ENCODE measurements at places on chromosomes 5 and 9.

DNA sequence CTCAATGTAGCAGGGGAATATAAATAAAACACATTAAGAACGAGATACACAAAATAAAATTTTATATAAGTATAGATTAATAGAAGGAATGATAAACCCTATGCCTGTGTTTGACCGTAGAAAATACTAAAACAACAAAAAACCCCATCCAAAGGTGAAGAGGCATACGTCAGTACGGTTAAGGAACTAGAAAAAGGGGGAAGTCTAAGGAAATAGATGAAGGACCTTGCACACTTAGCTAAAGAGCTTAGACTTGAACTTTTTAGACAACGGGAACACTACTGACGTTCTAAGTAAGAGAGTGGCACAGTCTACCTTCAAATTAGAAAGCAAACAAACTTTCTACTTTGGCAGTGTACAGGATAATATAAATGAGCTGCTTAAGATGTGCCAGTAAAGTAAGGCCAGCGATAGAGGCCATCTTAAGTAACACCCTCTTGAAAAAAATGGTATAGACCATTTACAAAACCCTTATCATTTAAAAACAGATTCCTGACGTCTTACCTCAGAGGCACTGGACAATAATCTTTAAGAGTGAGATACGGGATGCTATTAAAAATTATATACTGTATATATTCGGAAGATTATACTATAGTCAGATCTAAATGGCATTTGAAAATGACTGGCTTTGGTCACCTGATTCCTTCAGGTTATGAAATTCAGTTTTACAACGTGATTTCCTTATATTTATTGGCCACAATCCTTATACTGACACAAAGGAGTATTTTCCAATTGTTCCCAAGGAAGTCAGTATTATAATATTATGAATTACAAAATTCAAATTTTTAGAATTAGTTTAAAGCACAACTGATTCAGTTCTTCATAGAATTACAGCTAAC is 8.5 kb downstream of the PANK3 start:
- DNase-seq, result no peak

DNA sequence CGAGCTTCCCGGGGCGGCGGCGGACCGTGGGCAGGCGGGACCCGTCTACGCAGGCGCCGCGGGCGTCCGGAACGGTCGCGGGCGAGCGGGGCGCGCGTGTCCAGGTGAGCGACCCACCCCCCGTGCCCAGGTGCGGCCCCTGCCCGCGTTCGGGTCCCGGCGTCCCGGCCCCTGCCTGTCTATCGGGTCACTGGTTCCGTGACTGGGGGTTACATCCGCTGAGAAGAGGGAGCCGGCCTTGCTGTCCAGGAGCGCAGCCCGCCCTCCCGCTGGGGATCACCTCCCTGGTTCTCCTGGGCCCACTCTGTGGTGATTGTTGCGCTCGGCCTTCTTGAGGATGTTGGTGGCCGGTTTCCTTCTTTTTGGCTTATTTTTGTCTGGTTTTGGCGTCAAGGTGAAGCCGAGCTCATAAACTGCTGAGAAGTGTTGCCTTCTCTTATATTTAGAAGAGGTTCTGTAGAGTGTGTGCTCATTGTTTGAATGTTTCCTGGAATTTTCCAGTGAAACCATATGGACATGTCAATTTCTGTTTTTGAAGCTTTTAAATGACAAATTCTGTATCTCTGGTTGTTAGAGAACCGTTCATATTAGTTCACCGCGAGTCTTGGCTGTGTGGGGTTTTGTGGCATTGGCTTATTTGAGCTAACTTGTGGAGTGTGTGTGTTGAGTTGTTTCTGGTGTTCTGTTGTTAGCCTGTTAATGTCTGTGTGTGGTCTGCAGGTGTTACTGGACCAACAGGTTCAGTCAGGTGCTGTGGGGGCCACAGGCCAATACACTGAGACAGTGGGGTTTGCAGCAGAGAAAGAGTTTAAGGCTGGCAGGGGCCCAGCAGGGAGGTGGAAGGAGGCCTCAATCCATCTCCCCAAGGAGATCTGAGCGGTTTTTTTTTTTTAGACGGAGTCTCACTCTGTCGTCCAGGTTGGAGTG is 621 bp downstream of the CEP72 start:
- no peak for DNase-seq

DNA sequence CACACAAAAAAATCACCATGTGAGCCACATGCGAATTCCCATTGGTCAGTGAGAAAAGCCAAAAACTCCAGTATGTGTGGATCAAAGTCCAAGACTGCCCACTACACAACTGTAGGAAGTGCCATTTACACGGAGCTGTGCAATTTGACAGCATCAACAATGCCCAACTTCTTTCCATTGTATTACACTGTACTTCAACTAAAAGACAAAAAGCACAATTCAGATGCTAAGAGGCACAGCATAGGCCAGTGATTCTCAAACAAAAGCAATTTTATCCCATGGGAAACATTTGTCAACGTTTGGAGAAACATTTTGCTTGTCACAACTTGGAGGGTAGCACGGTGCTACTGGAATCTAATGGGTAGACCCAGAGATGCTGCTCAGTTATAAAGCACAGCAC is 39.8 kb downstream of the IARS1 start:
- no peak for DNase-seq

DNA sequence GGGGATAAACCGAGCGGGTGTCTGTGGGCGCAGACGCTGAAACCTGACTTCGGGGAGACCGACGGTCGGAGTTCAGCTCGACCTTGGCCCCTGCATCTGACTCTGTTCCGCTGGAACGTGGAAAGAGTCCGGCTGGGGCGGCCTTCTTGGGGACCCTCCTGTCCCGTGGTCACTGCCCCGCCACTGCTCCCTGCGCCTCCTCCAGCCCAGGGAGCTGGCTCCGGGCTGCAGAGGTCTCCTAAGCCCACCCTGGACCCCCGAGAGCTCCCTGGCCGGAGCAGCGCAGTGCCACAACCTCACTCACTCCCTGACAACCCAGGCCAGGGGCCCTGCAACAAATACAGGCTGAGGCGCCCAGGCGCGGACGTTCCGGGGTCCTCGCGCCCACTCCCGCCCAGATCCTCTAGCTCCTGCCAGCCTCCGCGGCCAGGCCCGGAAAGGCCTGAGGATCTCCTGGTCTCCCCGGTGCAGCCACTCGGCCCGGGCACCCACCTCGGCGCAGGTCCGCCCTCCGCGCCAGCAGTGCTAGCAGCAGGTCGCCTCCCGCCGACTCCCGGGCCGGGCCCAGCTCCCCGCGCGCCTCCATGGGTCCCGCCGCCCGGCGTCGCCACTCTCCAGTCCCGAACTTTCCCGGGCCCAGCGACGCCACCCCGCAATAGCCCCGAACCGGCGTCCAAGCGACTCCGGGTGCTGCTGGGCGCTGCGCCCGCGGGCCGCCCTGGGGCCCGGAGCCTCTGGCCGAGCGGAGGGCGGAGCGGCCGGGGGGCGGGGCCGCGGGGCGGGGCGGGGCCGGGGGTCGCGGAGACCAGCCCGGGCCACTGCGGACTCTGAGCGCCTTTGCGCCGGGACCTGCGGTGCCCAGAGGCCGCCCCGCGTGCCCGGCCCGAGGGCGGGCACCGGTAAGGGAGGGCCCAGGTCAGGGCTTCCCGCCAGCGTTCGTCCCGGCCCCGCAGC is 2.2 kb downstream of the LHX3 start:
- DNase-seq, result no peak

- no peak for DNase-seq
These were observed 472.9 kb downstream of the PRELID2 start for GRCh38 chr5:145362266-145362665.

- DNase-seq, result no peak
These were observed 507.5 kb downstream of the MTRR start for GRCh38 chr5:8376478-8376877.

- peak; percentile 45 for DNase-seq
These were observed 52.6 kb upstream of the KLF9 start for GRCh38 chr9:70466976-70467561.

DNA sequence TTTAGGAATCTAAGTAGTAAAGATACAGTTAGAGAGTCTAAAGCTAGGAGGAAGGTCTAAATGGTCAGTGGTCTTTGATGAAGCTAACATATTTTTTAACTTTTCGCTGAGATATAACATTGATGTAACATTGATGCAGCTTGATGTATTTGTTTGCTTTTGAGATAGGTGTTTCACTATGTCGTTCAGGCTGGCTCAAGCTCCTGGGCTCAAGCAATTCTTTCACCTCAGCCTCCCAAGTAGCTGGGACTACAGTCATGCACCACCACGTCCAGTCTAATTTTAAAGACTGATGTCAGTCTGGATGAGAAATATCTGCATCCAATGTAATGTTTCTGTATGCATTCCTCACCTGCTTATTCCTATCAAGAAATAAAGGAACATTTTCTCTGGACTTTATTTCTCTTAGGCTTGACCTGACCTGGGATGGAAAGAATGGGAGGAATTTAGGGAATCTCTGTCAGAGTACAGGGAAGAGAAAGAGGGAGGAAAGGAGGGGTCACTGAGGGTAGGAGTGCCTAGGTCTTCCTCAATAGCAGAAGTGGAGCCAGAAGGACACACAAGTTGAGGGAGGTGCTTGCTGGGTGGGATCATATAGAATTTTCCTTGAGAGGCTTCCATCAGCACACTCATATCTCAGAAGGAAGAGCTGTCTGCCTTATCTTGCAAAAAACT is 101.5 kb upstream of the GPBP1 start:
- DNase-seq, result no peak

DNA sequence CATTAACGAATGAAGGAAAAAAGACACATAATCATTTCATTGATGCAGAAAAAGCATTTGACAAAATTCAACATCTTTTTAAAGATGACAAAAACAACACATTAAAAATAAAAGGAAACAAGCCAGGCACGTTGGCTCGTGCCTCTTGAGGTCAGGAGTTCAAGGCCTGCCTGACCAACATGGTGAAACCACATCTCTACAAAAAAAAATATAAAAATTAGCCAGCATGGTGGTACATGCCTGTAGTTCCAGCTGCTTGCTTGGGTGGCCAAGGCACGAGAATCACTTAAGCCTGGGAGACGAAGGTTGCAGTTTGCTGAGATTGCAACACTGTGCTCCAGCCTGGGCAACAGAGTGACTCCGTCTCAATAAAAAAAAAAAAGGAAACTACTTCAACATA is 77.0 kb downstream of the ERCC6L2 start:
- no peak for DNase-seq

- no peak for DNase-seq
These were observed 450.4 kb upstream of the NMUR2 start for GRCh38 chr5:152855441-152855840.

DNA sequence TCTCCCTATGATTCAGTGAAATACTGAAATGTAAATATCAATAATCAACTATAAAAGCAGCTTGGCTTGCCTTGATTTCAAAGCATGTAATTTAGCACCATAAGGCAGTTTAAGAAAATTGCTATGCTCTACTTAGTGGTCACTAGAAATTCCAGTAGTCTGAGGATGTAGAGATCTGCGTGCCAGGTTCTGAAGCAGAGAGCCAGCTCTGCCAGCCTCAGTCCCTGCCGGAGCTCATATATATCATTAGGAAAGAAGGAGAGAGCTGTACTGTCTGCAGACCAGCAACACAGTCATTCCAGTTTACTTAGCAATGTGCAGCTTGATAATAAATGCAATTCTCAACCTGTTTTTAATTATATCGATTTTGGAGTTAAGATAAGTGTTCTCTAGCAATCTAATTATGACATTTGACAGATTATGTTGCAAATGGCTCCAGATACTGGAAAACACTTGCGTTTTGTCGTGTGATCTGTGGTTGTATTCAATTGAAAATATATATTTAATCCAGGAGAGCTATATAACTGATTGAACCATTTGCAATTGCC is 540.5 kb downstream of the CTNND2 start:
- no peak for DNase-seq

DNA sequence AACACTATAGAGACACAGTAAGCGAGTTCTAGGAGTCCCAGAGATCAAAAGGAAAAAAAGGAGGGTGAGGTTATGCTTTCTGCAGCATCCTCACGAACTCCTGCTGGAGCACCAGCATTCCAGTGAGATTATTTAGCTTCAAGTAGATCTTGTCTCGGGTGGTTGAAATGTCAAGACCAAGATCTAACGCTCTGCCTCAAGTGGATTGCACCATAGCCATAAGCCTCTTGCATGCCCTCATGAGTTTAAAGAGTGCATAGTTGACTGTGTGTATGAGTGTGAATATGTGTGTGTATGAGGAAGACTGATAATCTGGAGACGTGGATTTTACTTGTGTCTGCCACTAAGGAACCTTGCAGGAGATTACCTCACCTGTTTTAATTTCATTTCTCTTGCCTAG is 335.3 kb upstream of the ADAMTSL1 start:
- DNase-seq, result no peak

- DNase-seq, result no peak
These were observed 63.2 kb downstream of the SYK start for GRCh38 chr9:90864779-90865178.

GRCh38 chr5:93415819-93416218 is 165.2 kb downstream of the NR2F1-AS1 start:
- no peak for DNase-seq

DNA sequence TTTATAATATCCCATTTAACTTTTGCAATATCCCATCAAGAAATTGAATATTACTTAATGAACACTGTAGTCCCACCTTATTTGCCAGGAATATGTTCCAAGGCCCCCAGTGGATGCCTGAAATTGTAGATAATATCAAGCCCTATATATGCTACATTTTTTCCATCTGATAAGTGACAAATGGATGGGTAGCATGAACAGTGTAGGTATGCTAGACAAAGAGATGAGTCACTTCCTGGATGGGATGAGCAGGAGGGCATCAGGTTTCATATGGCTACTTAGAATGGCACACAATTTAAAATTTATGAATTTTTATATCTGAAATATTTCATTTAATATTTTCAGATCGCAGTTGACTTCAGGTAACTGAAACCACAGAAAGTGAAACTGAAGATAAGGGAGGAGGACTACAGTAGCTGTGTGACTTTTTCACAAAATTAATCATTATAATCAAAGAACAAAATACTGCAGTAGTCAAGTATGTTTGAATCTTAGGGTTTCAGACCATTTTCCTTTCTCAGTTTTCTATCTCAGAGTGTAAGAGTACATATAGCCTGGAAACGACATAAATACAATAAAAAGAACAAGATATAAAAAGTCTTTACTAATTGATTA is 636.4 kb upstream of the ARRDC3 start:
- DNase-seq, result no peak

DNA sequence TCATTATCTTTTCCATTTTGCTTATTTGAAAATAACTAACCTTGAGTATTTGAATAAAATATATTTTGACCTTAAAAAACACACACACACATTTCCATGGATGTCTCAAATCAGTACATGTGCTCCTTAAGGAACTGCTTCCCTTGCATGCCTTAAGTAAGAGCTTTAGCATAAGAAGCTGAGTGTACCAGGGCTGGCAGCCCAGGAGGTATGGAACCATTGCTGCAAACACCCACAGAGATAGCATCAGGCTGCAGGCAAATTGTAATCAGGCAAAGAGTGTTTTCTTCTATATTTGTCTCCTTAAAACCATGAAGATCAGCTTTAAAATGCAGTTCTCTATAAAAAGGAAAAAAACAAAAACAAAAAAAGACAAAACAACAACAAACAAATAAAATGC is 160.6 kb downstream of the PLK2 start:
- DNase-seq, result no peak

- no peak for DNase-seq
These were observed 34.3 kb downstream of the UBE2R2 start for GRCh38 chr9:33851301-33851700.

GRCh38 chr5:171868236-171868635 is 82.6 kb downstream of the SMIM23 start:
- DNase-seq, result no peak

Measured in stimulated activated CD4-positive, alpha-beta T cell treated with anti-CD3 and anti-CD28 coated beads, Interleukin-2, amount 100 ng/mL, for 24 hours (primary cell).